ENCODE measurements at places on chromosomes 3 and 15. TPM values are rescaled to one million over a fixed set of nuclear protein-coding genes. Genes with fewer than 3 reads are reported as not detected.
A peak's percentile ranks its signal among the peaks of the same experiment; 100 is the strongest.

DNA sequence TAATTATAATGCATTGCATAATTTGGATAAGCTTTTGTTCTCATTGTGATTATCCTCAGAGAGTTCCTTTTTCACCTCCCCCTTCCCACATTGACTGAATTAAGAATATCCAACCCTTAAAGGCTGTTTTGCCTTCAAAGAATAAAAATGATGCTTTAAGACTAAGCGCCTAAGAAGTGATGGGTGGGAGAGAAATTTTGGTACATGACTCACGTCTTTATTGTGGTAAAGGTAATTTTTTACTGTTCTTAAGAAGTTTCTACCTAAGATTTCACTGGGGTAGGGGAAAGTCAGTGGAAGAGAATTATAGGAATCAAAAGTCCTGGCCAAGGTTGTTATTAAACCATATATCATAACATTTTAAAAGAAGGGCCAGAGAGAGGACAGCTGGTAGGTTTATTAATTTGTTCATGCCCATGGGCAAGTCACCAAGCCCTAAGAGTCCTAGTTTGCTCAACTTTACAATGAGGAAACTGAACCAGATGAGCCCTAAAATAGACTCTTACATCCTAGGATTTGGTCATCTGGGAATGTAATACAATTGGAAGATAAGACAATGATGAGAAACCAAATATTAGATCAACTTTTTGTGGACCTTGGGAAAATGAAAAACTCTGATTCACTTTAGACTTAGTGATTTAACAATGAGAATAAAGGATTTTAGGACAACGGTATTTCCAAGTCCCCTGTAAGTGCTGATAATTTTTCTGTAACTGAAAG, 101.1 kb upstream of the RASGRP1 start:
- DNase-seq = no peak

DNA sequence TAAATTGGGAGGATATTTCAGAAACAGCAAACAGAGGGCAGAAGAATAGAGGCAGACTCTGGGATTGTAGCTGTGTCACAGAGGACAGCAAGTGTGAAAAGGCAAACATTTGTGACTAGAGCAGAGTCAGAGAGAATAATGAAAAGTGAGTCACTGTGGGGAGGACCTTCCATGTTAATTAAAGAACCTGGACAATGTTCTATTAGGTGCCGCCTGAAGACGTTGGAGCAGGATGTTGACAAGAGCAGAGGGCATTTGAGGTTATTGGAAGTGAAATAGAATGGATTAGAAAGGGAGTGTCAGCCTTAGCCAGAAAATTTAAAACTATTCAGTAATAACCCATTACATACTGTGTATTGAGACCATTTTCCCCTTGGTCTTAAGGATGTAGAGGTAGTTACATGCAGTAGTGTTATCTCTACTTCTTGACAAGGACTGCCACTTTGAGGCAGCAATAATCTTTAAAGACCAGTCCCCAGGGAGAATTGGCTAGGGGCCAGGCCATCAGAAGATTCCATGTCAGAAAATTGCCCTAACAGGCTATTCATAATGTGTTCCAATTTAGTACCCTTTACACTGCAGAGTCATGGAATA, 5.8 kb downstream of the ACKR2 start:
- peak; percentile 34 for DNase-seq

DNA sequence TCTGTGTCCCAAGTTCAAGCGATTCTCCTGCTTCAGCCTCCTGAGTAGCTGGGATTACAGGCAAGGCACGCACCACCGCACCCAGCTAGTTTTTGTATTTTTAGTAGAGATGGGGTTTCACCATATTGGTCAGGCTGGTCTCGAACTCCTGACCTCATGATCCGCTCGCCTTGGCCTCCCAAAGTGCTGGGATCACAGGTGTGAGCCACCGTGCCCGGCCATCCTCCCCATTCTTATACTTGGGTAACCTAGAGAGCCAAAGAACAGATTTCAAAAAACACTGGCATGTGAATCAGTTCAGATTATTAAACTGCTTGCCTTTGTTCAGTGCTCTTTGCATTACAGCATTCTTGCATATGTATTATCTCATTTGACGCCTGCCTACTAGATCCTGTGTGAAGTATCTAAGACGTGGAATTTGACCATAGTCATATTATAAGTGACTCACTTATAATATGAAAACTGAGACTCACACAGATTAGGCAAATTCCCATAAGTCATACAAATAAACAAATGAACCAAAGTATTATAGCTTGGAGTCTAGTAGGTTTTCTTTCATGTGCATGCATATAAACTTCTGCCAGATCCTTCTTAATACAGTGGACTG, 123.5 kb downstream of the UNC13C start:
- no peak for DNase-seq

GRCh38 chr3:139572847-139573672, 33.5 kb upstream of the RBP1 start:
- no peak for DNase-seq

- DNase-seq = peak; percentile 17
Observed at GRCh38 chr3:163622384-163622783, 1455.9 kb downstream of the SI start.

DNA sequence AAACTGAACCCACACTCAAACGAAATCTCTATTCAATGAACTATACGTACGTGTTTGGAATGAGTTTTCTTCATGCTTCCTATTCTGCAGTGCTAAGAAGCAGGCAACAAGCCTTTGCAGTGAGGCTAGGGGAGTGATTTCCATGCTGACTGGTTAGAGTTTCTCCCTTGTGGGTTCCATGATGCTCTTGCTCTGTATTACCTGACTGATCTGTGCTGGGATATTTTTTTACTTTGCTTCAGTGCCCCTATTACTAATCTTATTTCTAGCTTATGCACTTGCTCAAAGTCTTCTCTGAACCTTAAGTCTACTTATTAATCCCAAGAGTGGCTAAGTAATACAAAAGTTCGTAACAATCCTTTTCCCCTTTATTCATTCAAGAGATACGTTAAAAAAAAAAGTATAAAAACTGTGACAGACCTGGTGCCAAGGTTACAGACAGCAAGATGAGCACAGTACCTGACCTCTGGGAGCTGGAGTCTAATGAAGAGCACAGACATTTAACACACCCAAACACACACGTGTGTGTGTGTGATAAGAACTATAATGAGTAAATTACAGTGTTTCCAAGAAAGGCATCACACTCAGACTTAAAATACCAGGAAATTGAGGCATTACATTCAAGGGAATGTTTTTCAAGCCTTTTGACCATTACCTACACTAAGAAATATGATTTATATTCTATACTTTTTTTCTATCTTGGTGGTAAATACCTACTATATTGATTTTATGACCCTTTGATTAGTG, 50.5 kb upstream of the FBN1 start:
- DNase-seq = no peak

DNA sequence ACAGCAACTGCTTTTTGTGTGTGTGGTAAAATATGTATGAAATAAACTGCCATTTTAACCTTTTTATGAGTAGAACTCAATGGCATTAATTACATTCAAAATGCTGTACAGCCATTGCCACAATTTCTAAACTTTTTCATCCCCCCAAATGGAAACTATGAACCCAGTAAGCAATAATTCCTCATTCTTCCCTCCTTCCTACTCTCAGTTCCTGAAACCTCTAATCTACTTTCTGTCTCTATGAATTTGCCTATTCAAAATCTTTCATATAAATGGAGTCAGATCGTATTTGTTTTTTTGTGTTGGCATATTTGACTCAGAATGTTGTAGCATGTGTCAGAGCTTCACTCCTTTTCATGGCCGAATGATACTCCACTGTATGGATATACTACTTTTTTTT, 5.3 kb upstream of the BLM start:
- DNase-seq = no peak

- DNase-seq = no peak
Observed at GRCh38 chr3:109683746-109684145, 346.4 kb upstream of the DPPA4 start.

DNA sequence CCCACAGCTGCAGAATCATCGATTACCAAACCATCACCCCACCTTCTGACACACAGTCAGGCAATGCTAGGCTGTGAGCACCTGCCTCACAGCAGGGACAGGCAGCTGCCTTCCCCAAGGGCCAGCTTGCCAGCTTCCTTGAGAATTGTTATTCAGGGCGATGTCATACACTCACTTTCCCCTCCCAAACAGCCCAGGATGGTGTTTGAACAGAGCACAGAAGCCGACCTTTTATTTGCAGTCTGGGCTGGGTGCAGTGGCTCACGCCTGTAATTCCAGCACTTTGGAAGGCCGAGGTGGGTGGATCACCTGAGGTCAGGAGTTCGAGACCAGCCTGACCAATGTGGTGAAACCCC, 84.5 kb upstream of the HERC1 start:
- DNase-seq = no peak

DNA sequence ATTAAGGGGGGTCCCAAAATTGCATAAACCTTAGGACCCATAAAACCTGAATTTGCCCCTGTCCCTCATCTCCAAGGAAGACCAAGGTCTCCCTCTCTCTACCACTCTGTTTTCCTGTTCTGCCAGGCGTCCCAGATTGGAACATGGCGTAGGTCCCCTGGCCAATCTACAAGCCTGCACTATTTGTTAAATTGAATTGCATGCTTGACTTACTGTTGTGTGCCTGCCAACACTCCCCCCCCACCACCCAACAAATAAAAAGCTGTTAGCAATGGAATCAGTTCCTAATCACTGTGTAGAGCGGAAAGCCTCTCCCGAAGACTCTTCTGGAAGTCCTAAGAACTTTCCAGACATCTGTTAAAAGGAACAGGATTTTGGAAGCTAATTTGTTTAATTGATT, 11.7 kb downstream of the CTXND1 start:
- DNase-seq = no peak

DNA sequence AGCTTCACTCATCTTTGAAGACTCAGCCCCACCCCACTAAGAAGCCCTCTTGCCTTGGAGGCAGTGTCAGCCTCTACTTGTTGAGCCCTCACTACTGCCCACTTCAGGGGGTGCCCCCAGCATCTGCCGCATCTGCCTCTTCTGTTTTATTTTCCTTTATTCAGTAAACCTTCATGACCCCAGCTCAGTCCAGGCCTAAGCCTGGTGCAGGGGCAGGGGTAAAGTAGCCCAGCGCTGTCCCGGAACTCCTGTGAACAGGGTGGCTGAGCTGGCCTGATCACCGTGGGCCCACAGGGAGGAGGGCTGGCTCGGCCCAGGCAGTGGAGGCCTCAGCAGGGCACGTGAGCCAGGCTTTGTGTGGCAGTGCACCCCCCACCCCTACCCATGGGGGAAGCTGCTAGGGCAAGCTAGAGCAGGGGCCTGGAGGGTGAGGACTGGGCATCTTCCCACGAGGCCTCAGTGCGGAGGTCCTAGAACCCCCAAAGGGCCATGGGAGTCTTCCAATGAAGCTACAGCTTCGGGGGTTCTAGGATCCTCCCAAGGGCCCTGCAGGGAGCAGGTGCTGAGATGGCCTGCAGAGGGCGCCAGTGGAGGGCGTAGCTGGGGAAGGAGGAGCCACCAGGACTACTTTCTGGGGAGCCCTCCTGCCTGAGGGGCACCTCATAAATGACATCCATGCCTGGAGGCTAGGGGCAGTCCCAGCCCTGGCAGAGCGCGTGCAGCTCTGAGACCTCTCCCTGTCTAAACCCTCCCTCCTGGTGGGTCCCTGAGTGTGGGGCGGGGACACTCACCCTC, 36.0 kb downstream of the TSPAN3 start:
- peak; percentile 46 for DNase-seq

- DNase-seq = no peak
Observed at GRCh38 chr15:38605744-38606143, 41.1 kb upstream of the RASGRP1 start.

Gene POPDC2
- 9.3 TPM for total RNA-seq

Gene LTF
- total RNA-seq = 12.8 TPM

DNA sequence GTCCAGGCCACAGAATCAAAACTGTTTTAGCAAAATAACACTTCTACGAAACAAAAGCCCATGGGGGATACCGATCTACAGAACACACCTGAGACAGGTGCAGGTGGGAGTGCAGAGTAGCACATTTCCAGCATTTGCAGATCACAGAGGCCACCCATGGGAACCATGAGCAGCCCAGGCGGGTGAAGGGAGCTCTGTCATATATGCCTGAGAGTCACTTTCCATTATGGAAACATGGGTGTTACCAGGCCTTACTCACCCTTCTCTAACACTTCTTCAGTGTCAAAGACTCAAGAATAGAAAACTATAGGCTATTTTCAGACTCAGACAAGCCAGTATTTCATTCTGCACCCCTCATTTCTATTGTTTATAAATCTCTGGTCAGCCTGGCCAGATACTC, 3.5 kb downstream of the PLA1A start:
- no peak for DNase-seq

DNA sequence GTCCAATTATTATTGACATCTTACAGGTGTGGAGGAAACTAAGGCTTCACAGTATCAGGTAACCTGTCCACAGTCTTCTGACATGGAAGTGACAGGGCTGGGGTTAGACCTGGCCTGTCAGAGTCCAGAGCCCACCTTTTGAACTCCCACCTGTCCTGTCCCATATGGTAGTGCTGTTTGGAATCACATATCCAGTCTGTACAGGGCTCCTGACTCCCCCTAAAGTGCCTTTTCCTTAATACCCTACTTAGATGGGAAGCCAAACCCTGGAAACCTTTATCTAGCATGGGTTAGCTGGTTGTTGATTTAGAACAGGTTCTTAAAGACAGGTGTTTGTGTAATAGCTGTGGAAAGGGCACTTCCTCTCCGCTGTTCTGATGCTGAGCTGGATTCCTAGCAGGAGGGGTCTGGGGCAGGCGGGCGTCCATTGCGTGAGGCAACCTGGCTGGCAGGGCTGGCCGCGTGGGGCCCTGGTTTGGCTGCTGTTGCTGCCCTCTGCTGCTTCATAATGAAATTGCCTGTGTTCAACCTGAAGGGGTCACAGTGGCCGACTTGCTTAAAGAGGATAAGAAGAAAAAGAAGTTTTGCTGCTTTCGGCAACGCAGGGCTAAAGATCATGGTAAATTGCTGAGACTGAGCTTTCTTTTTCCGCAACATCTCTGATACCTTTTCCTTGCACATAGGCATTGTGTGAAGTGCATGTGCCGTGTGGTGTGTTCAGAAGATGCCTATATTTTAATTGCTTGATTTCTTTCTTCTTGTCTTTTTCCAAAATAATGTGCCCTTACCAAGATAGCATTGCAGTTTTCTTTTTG, 136.2 kb downstream of the CHDH start:
- DNase-seq = peak; percentile 75

DNA sequence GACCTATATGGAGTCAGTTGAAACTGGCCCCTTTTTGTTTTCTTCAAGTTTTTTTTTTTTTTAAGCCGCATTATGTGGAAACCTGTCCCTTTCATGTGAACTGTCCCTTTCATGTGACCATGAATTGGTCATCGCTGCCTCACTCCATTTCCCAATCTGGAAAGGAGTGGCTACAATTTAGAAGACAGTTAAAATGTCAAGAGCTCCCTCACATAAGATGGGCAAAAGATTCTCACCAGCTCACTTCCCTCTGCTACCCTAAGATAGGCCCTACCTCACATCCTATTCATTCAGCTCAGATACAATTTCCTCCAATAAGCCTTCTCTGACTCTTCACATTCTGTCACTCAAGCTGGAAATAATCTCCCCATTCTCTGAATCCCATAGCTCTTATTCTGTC, 111.3 kb upstream of the BCL6 start:
- DNase-seq = no peak

GRCh38 chr15:95988574-95988887, 342.0 kb upstream of the NR2F2 start:
- DNase-seq = peak; percentile 59

Data from stomach (tissue), 19 donors.